ENCODE measurements at places on chromosomes 16 and 17. TPM values are rescaled to one million over a fixed set of nuclear protein-coding genes. Genes with fewer than 3 reads are reported as not detected.

CHD9NB gene
- total RNA-seq: 0.84 TPM

TEX14 gene
- 0.46 TPM for total RNA-seq

RPL23 gene
- total RNA-seq: 2,116 TPM

CCT6B gene
- total RNA-seq: 3.6 TPM

PHOSPHO1 gene
- 0.60 TPM for total RNA-seq

GALR2 gene
- total RNA-seq: 0.50 TPM

DBNDD1 gene
- total RNA-seq: 3.5 TPM

KRTAP1-5 gene
- not detected for total RNA-seq

NKD1 gene
- total RNA-seq: 3.0 TPM

CCL4 gene
- total RNA-seq: 12.0 TPM

HYDIN gene
- 4.3 TPM for total RNA-seq

TENT4B gene
- 10.7 TPM for total RNA-seq

PLSCR3 gene
- total RNA-seq: 11.1 TPM

DNA sequence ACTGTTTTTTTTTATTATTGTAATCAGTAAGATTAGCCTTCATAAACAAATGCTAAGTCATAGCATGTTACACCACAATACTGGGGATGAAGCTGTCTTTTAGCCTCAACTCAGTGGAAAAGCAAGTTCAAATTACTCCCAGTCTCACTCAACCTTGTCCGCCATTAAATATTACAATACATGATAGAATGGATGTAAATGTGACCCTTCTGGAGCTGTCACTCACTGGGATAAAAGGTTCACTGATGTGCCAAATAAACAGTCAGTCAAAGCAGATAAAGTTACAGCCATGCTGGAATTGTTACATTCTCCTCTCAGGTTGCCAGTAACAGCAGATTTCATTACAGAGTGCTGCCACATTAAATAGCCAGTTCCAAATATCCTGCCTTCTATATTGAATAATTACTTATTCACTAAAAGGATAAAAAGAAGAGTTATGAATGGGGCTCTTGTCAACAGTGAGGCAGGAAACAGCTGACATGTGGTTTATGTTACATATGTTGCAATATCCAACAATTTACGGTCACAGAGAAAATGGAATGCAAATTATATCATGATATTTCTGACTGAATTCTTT, 53.4 kb downstream of the BRIP1 start:
- DNase-seq: no peak

DNA sequence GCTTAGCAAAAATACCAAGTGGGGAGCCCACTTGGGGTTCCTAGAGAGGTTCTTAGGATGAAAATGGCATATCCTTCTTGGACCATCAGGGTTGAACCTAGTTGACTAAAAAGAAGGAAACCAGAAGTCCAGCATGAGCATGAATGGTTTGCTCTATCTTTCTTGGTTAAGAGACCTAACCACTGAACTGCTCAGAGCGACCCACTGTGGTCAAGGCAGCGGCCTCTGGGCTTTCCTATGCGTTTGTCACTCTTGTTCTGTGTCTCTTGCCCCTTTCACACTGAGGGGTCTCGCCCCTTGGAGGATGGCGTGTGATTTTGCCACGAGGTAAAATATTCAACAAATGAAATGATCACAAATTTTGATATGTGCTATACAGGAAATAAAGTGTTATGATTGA, 526 bp upstream of the BORCS6 start:
- no peak for DNase-seq

DNA sequence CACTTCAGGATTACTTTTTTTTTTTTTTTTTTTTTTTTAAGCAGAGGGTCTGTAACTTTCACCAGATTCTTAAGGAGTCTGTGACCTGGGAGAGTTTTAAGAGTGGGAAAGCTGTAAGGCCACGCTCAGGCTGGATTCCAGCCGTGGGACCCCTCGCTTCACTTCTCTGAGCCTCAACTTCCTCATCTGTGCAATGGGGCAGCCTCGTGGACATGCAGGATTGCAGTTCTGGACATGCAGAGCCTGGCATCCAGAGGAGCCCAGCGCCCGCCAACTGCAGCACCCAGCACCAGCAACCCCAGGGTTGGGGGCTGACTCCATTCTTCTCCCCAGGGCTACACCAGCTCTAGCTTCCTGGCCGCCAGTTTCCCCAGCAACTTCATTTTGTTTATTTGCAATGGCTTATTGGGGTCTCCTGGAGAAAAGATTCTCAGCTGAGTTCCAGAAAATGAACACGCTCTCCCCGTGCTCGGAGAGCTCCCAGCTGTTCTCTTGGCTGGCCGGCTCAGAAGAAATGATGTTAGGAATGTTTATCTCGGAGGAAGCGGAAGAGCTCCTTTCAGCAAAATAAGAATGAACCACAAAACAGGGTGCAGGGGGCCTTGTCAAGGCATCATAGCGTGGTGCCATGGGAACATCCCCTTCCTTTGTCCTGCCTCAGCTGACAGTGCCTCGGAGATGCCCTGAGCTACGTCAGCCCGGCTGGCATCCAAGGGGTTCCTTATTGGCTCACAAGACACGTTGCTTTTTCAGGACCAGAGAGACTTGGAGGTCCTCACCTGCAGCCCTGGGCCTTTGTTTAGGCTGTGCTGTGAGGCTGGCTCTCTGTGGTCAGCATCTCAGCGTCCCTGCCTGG, 22.9 kb upstream of the ZCCHC14 start:
- no peak for DNase-seq

- DNase-seq: no peak
These were observed 65.2 kb downstream of the CYTH1 start for GRCh38 chr17:78716814-78717393.

GRCh38 chr17:62030264-62030663, 34.8 kb downstream of the MED13 start:
- DNase-seq: no peak

GRCh38 chr16:16063683-16064082, 114.3 kb downstream of the ABCC1 start:
- DNase-seq: no peak

GRCh38 chr16:31350275-31351005, 4.5 kb upstream of the ITGAX start:
- DNase-seq: no peak

- DNase-seq: no peak
These were observed 111.1 kb downstream of the GAS7 start for GRCh38 chr17:10087355-10087754.

DNA sequence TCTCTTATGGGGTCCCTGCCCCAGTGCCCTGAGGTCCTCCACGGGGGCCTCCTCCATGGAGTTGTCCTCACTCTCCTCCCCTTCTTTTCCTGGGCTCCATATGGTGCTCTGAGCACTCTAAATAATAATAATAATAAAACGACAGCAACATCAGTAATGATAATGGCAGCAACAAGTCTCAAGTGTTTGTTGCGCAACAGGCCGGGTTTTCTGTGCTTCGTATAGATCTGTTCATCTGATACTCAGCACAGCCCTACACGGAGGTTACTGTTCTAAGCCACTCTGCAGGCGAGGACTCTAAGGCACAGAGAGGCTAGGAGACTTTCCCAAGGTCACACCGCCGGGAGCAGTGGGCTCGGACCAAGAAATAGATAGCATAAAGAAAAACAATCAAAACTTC, 13.7 kb downstream of the CIBAR2 start:
- no peak for DNase-seq

- no peak for DNase-seq
These were observed 29.7 kb downstream of the FAM222B start for GRCh38 chr17:28812748-28813377.

- no peak for DNase-seq
These were observed 2.8 kb downstream of the DRC3 start for GRCh38 chr17:17975436-17975835.

GRCh38 chr16:72050769-72051464, 3.4 kb upstream of the HP start:
- no peak for DNase-seq

DNA sequence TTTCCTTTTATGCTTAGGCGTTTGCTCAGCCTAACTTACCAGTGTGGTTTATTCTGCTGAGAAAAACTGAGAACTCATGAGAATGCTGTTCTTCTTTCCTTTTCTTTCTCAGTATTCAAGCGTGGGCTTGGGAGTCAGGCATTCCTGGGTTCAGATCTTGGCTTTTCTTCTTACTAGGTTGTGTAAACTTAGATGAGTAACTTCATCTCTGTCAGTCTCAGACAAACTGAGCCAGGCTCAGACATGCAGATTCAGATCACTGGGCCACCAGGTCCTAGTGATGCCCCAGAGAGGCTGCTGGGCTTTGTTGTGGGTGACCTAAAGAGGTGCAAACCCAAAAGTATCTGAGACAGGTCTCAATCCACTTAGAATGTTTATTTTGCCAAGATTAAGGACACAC, 95.8 kb upstream of the MPHOSPH6 start:
- DNase-seq: no peak

GRCh38 chr17:2595716-2596115, 2.3 kb downstream of the PAFAH1B1 start:
- no peak for DNase-seq

DNA sequence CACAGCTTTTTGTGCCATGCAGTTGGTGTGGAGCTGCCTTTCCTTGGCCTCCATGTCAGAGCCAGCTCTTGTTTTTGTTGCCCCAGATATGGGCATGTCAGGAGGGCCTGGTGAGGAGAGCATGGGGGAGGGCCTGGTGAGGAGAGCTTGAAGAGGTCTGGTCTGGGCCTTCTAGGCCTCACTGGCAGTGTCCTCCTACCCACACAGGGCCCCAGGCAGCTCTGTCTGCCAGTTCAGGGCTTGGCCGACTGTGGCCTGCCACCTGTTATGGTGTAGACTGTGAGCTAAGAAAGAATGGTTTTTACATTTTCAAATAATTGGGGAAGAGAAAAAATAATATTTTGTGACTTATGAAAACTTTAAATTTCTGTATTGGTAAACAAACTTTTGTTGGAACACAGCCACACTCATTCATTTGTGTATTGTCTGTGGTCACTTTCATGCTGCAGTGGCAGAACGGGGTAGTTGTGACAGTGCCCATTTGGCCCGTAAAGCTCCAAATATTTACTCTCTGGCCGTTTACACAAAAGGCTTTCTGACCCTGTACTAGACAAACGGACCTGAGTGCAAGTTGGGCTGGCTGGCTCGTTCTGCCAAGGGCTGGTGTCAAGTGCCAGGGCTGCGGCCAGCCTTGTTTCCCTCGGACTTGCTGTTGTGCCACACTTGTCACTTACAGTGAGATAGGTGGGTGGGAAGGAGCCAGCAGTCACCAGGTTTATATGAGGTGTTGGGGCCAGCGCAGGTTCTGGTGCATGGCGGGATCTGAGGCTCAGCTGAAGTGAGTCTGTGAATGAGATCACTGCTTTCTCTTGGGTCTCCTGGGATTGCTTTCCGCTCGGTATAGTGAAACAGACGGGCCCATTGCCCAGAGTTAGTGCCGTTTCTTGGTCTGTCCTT, 18.2 kb downstream of the PGS1 start:
- DNase-seq: no peak

DNA sequence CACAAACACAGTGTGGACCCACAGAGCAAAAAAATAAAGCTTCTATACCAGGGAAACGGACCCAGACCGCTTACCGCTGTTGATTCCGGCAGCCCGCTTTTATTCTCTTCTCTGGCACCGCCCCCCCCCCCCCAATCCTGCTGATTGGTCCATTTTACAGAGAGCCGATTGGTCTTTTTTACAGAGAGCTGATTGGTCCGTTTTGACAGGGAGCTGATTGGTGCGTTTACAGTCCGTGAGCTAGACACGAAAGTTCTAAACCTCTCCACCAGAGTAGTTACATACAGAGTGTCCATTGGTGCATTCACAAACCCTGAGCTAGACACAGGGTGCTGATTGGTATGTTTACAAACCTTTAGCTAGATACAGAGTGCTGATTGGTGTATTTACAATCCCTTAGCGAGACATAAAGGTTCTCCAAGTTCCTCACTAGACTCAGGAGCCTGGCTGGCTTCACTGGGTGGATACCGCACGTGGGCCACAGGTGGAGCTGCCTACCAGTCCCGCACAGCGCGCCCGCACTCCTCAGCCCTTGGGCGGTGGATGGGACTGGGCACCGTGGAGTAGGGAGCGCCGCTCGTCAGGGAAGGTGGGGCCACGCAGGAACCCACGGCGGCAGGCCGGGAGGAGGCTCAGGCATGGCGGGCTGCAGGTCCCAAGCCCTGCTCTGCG, 92.4 kb downstream of the HAPSTR1 start:
- DNase-seq: no peak

- no peak for DNase-seq
These were observed 345 bp downstream of the EMC8 start for GRCh38 chr16:85798901-85799496.

GRCh38 chr16:1282324-1282973, 26.6 kb downstream of the TPSD1 start:
- no peak for DNase-seq

GRCh38 chr16:74817851-74818250, 43.2 kb upstream of the FA2H start:
- DNase-seq: no peak

DNA sequence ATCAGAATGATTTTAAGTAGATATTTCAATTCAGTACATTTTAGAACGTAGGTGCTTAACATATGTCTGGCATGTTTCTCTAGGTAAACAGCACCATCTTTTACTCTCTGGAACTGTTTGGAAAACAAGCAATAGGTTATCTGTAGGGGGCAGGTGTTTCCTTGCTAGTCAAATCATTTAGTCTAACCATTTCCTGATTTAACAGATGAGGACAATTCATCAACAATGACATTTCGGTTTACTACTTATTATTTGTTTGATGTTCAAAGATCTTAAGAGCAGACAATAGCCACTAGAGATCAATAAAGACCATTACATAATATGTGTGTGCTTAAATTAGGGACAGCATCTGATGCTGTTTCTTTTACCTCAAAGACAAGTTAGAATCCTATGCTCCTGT, 173.1 kb downstream of the CEP112 start:
- no peak for DNase-seq

DNA sequence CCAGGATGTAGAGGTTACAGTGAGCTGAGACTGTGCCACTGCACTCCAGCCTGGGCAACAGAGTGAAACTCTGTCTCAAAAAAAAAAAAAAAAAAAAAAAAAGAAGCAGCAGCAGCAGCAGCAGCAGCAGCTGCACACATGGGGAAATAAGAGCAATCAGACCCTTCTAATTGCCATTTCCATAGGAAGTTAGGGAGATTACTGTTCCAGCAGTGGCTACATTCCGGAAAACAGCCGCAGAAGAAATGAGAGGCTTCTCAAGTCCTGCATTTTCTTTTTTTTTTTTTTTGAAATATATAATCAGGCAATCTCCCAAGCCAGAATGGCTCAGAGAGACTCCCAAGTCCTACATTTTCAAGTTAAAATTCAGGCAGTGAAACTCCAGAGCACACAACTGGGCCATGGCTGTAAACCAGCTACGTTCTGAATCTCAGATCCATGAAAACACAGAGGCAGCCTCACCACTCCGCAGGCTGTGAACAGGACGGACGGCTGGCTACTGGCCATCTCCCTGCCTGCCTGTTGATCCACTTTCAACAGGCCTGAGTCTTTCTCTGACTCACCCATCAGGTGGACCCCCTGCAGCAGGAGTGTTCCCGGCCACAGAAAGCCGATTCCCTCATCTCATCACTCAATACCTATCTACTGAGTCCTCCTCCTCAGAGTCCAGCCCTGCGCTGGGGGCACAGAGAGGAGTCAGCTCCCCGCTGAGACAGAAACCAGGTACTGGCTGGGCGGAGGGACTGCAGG, 15.0 kb downstream of the TRPV1 start:
- no peak for DNase-seq

GRCh38 chr17:68238871-68239253, 9.0 kb upstream of the AMZ2 start:
- DNase-seq: no peak

GRCh38 chr16:3812469-3813172, 67.9 kb downstream of the CREBBP start:
- no peak for DNase-seq

Measured in omental fat pad (tissue), 4 donors.